ENCODE measurements at places on chromosomes 12 and 14.
A peak's percentile ranks its signal among the peaks of the same experiment; 100 is the strongest.

DNA sequence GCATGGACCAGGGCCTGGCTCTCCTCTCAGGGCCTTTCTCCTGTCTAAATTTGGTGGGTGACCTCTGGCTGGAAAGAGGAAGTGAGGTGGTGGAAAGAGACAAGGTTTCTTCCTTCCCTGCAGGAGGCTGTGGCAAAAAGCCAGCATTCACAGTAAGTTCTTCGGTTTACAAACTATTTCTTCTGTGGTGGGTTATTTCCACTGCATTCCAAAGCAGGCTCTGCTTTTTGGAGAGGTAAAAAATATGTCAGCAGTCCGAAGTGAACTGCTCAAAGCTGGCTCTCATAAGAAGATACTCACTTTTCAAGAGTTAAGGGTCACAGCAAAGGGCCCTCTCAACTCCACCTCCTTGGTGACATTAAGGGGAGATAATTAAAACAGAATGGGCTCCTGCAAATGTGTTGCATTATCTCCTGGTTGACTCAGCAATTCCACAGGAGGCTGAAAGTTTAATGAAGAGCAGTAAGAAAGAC lies 48.9 kb upstream of the POC1B start:
- no peak for DNase-seq

DNA sequence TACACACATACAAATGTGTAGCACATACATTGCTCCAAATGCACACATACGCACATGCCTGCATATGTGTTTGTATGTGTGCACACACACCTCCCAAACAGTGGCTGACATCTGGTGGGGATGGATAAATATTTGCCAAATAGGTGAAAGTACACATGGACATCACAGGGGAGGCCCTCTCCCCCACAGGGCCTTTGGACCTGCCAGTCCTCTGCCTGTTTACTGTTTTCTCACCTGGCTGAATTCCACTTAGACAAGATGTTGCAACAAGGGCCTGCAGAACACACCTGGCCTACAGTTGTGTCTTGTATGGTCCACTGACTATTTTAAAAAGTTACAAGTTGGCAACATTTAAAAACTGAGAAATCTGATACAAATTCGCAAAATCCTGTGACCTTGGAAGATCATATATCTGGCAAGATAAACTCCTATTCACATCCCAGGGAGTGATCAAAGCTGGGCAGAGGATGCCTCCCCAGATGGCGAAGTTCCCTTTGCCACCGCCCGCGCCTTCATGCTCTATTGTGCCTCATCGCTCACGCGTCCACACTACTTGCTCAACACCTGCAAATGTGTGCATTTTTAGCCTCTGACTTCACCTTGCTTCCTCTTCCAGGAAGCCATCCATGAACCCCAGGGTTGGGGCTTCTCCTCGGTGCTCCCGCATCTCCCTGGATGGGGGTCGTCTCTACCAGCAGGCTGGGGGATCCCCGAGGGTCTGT lies 118.4 kb upstream of the FZD10 start:
- no peak for DNase-seq

GRCh38 chr12:110687396-110688169 lies 1.3 kb downstream of the HVCN1 start:
- no peak for DNase-seq

DNA sequence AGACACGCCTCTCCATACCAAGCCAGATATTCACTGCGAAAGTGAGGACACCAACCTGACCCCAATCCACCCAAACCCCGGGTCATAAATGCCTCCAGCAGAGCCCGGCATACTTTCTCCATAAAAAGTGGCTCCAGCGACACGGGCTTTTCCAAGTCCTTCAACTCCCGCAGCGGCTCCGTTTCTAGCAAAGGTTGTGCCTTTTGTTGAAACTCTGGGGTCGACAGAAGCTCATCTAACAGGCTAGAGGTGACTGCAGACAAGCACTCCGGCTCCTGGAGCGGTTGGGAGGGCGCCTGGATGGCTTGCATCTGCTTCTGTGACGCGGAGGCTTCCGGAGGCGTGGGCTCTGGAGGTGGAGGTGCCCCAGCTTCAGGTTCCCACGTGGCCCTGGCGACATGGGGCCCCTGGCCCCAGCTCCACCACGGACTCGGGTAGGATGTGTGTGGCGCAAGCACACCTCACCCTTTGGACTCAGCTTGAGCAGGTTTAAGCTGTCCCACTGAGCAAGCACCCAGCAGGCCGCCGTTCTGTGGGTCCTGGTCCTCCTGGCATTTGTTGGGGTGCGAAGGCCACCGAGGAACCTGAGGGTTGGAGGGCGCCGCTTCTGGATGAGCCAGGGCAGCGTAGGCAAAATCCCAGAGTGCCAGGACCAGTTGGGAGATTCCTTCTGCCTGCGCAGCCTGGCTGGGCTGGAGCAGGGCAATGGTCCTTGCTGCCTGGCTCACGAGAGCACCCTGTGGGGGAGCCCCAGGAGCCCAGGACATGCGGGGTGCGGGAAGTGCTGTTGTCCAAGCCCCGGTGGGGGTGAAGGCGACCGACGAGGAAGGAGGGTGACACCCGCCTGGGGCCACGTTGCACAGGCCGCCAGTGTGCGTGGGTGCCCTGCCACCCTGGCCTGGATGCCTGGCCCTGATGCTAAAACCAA lies 186.3 kb downstream of the ALG10 start:
- no peak for DNase-seq

GRCh38 chr12:121798787-121799155 lies 5.0 kb upstream of the SETD1B start:
- no peak for DNase-seq

DNA sequence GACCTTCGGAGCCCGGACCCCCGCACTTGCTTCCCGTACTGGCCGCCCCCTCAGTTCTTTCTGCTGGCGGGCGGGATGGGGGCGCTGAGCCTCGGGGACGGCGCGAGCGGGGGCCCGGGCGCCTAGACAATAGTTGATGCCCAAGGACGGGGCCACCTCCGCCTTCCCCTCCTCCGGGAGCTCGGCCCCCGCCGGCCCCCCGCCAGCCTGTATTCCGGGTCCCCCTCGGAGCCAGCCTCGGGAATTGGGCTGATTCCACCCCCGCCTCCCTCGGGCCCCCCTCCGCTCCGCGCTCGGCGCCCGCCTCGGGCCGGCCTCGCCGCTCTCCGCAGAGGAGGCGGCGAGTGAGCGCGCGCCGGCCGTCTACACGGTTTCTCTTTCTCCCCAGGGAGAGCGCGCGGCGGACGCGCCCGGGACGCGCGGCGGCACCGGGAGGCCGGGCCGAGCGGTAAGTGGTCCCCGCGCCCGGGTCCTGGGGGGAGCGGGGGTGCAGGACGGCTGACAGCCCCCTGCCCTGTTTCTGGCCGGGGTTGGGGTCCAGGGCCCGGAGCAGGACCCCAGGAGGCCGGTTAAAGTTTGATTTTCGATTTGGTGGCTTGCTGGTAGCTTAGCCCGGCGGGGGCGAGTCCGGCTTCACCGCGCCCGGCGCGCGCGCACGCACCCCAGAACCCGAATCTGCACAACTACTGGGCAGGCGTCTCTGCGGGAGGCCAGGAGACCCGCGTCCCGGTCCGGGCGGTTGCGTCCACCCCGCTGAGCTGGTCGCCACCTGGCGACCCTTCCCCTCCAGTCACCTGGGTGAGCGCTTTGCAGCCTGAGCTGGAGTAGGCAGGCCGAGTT lies 413.7 kb downstream of the PCNX1 start:
- peak; percentile 54 for DNase-seq

GRCh38 chr14:105162669-105162979 lies 6.0 kb downstream of the JAG2 start:
- DNase-seq = no peak

DNA sequence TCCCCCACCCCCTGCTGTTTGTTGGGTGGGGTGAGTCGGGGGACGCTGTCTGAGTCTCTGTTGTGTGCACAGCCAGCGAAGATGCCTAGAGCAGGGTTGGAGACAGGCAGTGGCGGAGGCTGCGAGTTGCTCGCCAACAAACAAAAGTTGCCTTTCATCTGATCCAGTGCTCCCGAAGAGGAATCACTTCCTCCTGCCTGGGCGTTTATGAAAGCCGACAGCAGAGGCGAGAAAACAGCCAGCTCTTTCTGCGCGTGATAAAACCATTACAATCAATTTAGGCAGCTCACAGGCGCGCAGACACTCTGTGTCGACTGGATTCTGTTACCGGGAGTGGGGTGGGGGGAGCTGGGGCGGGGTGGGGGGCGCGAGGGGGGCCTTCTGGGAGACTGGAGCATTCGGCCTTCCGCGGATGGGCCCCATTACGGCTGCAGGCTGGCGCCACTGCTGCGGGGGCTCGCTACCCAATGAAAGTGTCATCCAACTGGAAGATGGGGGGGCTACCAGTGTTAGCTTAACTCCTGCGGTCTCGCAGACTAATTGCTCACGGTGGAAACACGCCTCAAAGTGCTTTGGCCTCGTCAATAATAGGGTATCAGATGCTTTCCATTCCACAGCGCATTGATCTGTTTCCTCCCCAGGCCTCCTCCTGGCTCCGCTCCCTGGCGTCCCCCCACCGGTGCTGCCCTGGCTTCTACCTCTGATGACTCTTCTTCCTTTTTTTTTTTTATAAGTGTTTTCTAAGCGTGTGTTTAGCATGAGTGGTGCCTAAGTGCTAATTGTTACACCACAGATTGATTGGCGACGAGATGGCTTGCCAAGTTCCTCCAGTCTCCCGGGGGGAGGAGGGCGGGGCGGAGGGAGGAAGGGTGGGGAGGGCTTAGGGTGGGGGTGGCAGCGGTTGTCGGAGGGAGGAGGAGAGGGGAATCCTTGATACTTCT lies 678.4 kb downstream of the MED13L start:
- no peak for DNase-seq

DNA sequence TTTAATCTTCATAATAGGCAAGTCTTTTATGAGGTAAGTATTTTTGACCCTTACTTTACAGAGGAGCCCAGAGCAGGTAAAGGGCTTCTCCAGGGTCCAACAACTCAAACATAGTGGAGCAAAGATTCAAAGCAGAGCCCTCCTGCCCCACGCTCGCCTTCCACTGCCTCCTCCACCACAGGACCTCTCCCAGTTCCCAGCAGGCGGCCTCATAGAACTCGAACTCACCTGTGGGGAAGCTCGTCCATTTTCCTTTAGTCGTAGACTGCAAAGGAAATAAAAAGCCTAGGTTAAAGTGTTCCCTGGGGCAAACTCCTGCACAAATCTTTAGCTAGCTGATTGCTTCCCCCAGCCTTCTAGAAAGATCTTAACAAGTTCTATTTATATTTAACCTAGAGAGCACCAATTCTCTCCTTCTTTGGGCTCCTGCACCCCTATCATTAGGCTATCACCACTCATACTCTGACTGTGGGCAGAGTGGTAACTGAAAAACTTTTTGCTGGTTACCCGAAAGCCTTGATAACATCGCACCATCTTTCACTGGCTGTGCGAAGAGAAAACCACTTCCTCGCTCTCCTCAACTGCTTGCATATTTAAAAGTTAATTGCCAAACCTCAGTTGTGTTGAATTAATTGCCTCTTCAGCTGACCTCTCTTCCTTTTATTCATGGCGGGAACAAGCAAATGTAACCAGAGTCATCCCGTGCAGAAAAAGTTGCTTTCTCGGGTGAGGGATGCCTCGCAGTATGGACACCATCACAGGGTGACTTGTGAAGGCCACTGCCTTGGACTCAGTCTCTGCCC lies 299.6 kb downstream of the DPF3 start:
- no peak for DNase-seq

DNA sequence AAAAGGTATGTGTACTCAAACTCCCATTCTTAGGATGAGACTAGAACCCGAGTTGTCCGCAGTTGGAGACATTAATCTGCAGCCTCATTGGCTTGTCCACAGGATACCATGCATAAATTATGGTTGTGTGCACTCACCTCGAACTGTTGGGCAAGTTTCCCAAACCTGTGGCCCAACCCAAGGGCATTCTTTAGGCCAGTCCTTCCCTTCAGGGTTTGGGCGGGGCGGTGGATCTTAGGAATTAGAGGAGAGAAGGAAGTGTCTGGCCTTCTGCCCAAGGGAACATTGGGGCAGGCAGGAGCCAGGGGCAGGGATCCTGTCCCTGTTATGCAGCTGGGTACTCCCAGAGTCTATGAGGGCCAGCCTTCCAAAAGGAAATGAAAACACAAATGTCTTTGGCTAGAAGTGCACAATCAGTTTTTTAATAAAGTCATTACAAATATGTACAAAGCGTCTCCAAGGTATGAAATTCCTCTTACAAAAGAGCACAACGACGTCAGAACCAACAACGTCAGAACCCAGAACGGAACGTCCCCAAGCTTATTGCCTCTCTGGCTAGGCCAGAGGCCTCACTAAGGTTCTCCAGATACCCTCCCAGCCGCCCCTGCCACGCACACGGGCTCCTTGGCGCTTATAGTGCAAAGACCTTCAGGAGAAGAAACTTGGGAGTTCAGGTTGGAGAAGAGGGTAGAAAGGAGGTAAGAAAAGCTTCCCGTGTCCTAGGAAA lies 25.3 kb downstream of the HRK start:
- DNase-seq = no peak

- DNase-seq = peak; percentile 100
Observed at GRCh38 chr14:96001866-96002497, 37.2 kb upstream of the C14orf132 start.

DNA sequence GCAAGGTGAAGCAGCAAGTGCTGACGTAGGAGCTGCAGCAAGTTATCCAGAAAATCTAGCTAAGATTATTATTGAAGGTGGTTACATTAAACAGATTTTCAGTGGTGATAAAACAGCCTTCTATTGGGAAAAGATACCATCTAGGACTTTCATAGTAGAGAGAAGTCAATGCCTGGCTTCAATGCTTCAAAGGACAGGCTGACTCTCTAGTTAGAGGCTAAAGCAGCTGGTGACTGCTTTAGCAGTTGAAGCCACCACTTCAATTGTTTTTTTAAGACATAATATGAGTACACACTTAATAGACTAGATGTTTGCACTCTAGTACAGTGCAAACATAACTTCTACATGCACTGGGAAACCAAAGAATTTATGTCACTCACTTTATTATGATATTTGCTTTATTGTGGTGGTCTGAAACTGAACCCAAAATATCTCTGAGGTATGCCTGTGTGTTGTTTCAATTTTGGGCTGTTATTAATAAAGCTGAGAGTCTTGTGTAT lies 1026.9 kb upstream of the FOXG1 start:
- DNase-seq = no peak

DNA sequence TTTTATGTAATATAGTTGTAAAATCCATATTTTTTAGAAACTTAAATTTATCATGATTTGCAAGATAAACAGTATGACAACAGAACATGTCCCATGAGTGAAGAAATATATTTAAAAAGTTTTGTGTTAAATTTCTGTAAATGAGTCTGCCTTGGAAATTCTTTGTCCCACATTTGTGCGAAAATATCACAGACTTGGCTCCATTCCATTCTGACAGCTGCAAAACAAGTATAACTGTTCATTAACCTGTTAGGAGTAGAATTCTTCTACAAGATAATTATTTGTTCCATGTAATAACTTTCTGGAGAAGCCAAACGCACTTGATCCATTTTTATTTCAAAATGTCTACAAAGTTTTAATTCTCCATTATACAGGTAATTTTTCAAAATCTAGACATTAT lies 37.9 kb downstream of the MDM1 start:
- DNase-seq = no peak

- DNase-seq = no peak
Observed at GRCh38 chr12:3257411-3257810, 180.2 kb downstream of the TSPAN9 start.

DNA sequence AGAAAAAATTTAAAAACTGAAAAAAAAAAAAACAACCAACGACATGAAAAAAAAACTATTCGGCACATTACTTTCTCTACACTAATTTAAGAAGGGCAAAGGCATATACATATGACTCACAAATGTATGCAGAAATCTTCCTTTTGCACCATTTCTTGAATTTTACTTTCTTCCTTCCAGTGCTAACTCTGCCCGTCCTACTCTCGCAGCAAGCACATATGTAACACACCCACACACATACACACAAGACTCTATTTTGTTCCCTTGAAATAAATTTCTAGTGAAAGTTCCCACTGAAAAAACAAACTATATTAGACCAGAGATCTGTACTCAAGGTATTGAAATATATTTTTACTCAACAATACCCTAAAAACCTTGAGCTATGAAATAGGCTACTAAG lies 14.6 kb downstream of the BTG1 start:
- no peak for DNase-seq

Data from NCI-H2171 treated with DMSO at 0.1 percent for 48 hours (cell line).